Keratinocyte (primary cell): ENCODE measurements at places on chromosomes 2 and 18. TPM values are rescaled to one million over a fixed set of nuclear protein-coding genes. Genes with fewer than 3 reads are reported as not detected.

- DNase-seq: peak; percentile 98
- no peaks in the 10 kb centered on the region for H3K27me3 ChIP-seq
- H3K4me1 ChIP-seq: peaks cover 69% of the 10 kb centered on the region
- peak overlapping the region; percentile 90 for H3K27ac ChIP-seq
These were observed 93.9 kb upstream of the LGALSL start for GRCh38 chr2:64359892-64360657.

DNA sequence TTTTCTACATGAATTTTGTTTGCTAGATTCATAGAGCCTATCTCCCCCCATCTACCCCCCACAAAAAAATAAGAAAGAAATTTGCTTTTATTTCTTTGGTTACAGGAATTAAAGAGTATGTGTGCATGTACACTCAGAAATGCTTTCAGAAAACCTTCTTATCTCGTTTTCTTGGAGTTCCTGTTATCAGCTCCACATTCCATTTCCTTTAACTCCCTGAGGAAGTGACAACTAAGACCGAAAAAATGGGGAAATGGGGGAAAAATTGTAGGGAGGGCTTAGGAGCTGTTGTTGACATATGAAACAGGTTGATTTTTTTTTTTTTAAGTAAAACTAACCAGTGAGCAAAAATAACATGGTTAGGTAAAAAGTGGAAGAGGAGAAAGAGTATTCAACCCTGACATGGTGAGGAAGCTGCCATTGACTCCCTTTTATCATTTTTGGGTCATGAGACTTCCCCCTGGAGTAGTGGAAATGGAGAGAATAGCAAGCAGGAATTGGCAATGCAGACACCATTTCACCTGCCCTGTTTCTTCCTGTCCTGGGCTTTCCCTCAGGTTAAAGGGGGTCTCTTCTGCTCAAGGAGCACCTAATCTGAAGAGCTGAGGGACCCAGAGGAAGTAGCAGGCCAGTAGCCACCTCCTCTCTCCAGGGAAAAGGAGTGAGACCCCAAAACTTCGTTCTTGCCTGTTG, 93.5 kb downstream of the OSBPL6 start:
- H3K4me1 ChIP-seq: no peaks in the 10 kb centered on the region
- no peak for DNase-seq
- no peaks in the 10 kb centered on the region for H3K27me3 ChIP-seq

DNA sequence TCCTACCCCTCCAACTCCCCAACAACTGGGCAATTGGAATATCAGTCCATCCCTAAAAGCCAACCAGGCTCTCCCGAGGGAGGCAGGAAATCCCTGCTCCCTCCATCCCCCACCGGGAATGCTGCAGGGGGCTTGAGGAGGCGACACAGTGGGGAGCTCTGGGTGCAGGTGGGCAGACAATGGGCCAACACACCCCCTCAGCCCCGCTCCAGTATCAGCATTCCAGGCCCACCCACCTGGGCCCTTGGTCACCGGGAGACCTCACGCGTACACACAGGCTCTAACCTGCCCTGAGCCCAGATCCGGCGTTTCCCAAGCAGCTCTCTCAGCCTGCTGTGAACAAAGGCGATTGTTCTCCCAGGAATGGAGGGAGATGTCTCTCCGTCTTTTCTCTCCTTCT, 37.6 kb upstream of the FZD7 start:
- peak overlapping the region; percentile 73 for H3K27ac ChIP-seq
- H3K27me3 ChIP-seq: no peaks in the 10 kb centered on the region
- no peak for DNase-seq
- no peaks in the 10 kb centered on the region for H3K36me3 ChIP-seq
- peak overlapping the region; percentile 57 for H3K4me3 ChIP-seq
- H3K4me1 ChIP-seq: peaks cover 18% of the 10 kb centered on the region

GRCh38 chr2:185384822-185385560, 353.6 kb upstream of the FSIP2 start:
- H3K27me3 ChIP-seq: no peaks in the 10 kb centered on the region
- no peaks in the 10 kb centered on the region for H3K4me1 ChIP-seq
- no peak overlapping the region for H3K27ac ChIP-seq
- no peak overlapping the region for H3K4me3 ChIP-seq
- no peaks in the 10 kb centered on the region for H3K36me3 ChIP-seq

UGT1A8 gene
- polyA plus RNA-seq: 0.41 to 0.64 TPM (median 0.63 TPM) in 3 replicates

ADAM23 gene
- polyA plus RNA-seq: 1.3 to 3.1 TPM (median 1.8 TPM) in 3 replicates

- no peaks in the 10 kb centered on the region for H3K27me3 ChIP-seq
- H3K27ac ChIP-seq: no peak overlapping the region
- peaks cover 12% of the 10 kb centered on the region for H3K4me1 ChIP-seq
- H3K36me3 ChIP-seq: no peaks in the 10 kb centered on the region
- DNase-seq: no peak
- H3K4me3 ChIP-seq: no peak overlapping the region
These were observed 39.2 kb downstream of the C2orf76 start for GRCh38 chr2:119327431-119327830.

DNA sequence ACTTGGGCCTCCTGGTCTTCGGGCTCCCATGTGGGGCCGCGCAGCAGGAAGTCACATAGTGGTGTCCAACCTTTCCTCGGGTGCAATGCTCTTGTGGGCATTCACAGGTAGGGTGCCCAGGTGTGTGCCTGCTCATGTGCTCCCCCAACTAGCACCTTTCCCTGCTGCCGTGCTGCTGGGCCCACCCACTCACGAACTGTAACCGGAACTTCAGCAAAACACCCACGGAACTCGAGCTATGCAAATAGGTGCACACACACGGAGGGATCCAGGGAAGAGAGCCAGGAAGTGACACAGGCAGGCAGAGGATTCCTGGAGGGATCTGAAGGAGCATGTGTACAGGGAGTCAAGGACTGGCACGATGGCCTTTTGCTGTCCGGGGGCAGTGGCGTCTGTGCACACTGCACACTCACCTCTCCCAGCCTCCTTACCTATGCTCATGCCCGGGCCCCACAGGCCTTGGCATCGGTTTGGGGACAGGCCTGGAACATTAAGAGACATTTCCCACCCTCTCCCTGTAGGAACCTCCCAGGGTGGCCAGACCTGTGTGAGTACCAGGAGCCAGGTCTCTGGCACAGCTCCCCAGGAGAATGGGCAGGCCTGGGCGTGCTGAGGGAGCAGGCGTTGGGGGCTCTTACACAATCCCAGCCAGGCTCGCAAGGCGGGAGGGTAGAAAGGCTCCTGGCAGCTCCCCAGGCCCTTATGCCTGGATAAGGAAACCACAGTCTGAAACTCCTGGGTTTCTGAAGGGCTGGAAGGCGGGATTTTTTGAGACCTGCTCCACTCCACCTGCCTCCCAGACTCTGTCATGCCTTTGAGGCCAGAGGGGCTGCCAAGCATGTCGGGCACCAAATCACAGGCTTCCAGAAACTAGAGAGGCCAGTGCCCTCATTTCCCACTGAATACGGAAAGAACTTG, 6.6 kb upstream of the PTMA start:
- H3K4me1 ChIP-seq: peaks cover 19% of the 10 kb centered on the region
- peak overlapping the region; percentile 65 for H3K27ac ChIP-seq
- no peaks in the 10 kb centered on the region for H3K27me3 ChIP-seq
- H3K4me3 ChIP-seq: no peak overlapping the region

DNA sequence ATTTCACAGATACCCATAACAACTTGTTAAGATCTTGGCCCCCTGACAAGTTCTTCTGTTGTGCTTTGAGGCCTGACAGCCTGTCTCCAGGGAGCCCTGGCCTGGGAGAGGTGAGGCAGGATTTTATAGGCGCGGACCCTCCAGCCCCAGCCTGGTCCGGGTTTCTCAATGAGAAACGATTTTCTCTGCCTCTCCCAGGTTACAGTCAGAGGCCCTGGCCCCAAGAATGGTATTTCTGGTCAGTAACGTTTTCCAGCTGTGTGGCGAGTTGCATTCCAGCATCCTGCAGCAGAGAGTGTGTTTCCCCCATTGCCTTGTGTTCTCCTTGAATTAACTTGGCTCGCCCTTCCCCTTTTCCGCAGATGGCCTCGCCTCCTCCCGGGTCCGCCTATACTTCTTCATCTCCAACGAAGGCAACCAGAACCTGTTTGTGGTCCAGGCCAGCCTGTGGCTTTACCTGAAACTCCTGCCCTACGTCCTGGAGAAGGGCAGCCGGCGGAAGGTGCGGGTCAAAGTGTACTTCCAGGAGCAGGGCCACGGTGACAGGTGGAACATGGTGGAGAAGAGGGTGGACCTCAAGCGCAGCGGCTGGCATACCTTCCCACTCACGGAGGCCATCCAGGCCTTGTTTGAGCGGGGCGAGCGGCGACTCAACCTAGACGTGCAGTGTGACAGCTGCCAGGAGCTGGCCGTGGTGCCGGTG, 3.0 kb downstream of the INHBB start:
- H3K4me1 ChIP-seq: no peaks in the 10 kb centered on the region
- peaks cover 65% of the 10 kb centered on the region for H3K27me3 ChIP-seq
- H3K36me3 ChIP-seq: no peaks in the 10 kb centered on the region
- H3K27ac ChIP-seq: no peak overlapping the region

UBXN2A gene
- polyA plus RNA-seq: 5.7 to 11.7 TPM (median 10.1 TPM) in 3 replicates

DNA sequence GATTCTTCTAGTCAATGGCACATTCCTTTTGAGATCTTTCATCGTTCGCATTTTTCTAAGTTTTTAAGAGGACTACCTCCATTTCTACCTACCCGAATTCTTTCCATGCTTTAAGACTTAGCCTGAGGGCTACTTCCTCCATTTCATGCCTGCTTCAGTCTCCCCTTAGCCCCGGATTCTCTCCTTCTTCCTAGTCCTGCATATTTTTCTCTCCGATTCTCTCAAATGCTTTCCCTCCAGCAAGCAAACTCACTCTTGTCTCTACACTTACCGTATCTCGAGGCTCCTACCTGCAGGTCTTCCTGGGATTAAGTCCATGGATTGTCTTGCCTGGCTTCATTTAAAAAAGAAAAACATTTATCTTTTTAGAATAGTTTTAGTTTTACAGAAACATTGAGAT, 354.4 kb downstream of the MYCN start:
- H3K4me3 ChIP-seq: no peak overlapping the region
- H3K4me1 ChIP-seq: no peaks in the 10 kb centered on the region
- no peak for DNase-seq
- H3K36me3 ChIP-seq: no peaks in the 10 kb centered on the region

GRCh38 chr18:22283397-22283796, 114.0 kb downstream of the GATA6 start:
- DNase-seq: no peak
- no peaks in the 10 kb centered on the region for H3K36me3 ChIP-seq
- peaks cover 20% of the 10 kb centered on the region for H3K4me1 ChIP-seq
- H3K4me3 ChIP-seq: no peak overlapping the region
- no peak overlapping the region for H3K27ac ChIP-seq

APCDD1 gene
- polyA plus RNA-seq: 1.4 to 17.2 TPM (median 8.5 TPM) in 3 replicates

DNA sequence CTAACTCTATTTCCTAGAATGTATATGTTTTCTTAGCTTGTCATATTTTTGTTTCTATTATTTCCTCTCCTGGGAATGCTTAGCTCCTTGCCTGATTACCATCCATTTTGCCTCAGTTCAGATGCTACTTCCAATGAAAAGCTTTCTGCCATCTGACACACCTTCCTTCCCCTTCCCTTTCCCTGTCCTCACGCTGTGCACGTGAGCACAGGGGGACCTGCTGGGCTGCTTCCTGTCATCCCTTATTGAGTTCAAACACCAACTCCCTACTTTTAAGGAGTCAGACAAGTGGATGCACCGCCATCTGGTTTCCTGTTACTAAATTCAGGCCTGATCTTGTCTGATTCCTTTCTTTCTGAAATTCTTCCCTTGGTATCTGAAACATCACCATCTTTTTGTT, 2.4 kb upstream of the INO80C start:
- no peaks in the 10 kb centered on the region for H3K36me3 ChIP-seq
- no peak for DNase-seq
- no peak overlapping the region for H3K27ac ChIP-seq
- H3K4me1 ChIP-seq: peaks cover 47% of the 10 kb centered on the region
- H3K4me3 ChIP-seq: no peak overlapping the region

GRCh38 chr2:172944022-172944793, 131.4 kb upstream of the MAP3K20 start:
- no peaks in the 10 kb centered on the region for H3K27me3 ChIP-seq
- no peak for DNase-seq
- no peak overlapping the region for H3K4me3 ChIP-seq

DNA sequence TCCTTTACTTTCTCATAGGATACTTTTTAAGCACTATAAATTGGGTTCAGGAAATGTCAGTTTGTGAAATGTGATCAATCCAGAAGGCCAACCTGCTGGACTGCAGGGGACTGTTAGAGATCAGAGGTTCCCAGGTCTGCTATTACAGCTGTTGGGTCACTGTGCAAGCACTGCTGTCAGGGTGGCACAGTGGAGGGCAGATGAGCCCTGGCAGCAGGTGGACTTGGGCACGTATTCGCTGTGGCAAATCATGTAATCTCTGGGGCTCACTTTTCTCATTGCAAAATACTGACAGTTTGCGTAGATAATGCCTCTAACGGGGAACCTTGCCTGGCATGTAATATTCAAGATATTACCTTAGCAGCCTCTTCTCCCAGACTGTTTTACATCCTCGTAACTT, 18.1 kb downstream of the RAB31 start:
- no peaks in the 10 kb centered on the region for H3K27me3 ChIP-seq
- no peak overlapping the region for H3K27ac ChIP-seq
- H3K36me3 ChIP-seq: no peaks in the 10 kb centered on the region
- H3K4me1 ChIP-seq: peaks cover 14% of the 10 kb centered on the region
- DNase-seq: no peak

DNA sequence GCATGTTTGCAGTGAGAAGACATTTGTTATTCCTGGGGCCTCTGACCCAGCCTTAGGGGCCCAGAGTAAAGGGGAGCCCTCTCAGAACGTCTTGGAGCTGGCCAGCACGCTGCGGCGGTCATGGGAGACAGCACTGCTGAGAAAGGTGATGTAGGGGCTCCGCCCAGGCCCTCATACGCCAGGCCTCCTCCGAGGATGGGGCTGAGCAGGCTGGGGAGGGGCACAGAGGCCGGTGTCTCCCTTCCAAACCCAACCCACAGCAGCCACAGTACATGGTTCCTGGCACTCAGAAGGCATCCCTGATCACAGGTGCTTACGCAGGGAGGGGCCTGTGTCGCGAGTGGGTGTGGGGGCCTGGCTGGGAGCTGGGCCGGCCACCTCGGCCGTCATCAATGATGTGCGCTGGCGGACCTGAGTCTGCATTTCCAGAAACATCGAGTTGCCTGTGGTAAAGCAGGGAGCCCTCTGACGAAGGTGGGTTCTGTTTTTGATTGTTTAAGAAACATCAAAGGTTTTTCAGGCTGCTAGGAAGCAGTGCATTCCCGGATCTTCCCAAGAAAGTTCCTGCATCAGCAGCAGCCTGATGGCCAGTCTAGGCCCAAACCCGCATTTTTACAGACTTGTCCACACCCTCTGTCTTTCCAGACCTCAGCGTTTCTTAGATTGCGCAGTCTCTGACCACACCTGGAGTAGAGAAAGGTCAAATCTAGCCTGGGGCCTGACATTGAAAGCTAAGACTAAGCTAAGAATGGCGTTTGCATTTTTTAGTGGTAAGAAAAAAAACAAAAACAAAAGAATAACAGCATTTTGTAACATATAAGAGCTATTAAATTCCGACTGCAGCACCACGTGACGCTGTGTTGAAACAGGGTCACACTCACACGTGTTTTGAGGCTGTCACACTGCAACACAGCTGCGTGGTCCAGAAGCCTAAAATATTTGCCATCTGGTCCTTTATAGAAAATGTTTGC, 51.2 kb upstream of the PXDN start:
- peaks cover 7% of the 10 kb centered on the region for H3K4me1 ChIP-seq
- no peak overlapping the region for H3K27ac ChIP-seq
- no peak overlapping the region for H3K4me3 ChIP-seq
- no peaks in the 10 kb centered on the region for H3K36me3 ChIP-seq
- H3K27me3 ChIP-seq: no peaks in the 10 kb centered on the region
